ENCODE measurements at places on chromosomes 6 and 20.

DNA sequence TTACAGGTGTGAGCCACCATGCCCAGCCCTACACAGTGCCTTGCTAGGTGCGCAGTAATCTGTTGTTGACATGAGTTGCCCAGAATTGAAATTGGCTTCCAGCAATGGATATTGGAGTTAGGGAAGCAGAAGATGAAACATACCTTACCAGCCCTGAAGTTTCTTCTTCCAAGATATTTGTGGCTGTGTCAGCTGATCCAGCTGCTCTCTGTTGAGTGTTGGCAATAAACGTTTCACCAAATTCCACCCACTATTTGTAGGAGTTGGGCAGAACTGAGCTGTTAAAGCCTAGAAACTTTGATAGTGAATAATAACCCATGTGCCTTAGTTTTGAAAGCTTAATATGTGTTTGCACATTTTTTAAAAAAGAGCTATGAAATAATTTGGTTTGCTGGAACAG, 218.2 kb upstream of the SNX9 start:
- DNase-seq, result no peak

- no peak for DNase-seq
Measured at GRCh38 chr6:133314947-133315346, 73.8 kb downstream of the EYA4 start.

DNA sequence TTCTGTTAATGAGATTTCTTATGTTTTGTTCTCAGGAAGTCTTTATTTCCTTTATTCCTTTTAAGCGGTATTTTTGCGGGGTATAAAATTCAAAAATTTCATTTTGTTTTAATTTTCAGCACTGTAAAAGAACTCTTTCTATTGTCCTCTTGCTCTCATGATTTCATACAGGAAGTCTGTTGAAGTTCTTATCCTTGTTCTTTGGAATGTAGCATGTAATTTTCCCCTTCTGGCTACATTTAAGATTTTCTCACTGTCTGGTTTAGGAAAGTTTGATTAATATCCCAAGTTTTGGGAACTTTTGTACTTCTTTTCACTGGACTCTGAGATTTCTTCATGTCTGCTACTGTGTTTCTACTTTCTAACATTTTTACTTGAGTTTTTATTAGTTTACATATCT, 581.4 kb upstream of the GJE1 start:
- no peak for DNase-seq

- no peak for DNase-seq
Measured at GRCh38 chr6:16228709-16229665, 9.4 kb upstream of the GMPR start.

DNA sequence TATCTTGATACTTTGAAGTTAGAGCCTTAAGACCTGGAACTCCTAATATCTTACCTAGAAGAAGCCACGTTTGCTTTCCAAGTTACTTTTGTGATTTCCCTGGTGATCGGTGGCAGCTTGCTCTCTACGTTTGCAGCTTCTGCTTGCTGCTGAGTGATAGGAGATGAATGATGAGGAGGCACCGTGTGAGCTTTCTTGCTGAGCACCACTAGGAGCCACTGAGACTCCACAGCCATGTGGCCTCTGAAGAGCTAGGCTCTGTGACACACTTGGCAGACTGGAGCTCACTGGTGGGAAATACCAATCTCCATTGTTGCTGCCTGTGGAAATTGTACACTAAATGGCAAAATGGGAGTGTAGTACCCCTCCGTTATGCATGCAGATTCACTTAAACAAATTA, 161.8 kb downstream of the IBTK start:
- DNase-seq, result no peak

GRCh38 chr6:75183099-75183541, 22.7 kb downstream of the COL12A1 start:
- no peak for DNase-seq

DNA sequence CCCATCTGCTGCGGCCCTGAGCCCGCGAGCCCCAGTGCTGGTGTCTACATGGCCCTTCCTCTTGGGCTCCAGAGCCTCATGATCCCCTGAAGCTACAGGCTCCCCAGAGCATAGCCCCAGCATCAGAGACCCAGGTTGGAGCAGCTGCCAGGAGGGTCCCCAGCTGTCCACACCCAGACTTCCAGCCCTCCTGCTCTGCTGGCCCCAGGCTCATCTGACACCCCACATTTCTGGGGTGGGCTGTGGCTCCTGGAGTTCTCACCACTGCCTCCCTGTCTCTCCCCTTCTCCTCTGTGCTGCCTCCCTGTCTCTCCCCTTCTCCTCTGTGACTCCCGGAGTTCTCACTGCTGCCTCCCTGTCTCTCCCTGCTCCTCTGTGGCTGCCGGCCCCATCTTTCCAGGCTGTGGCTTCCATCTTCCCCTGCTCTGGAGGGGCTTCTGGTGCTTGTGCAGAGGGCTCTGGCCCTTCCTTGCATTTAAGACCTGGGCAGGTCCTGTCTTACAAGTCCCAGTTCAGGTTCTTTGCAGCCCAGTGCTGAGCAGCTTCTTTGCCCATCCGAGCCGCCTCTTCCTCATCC, 108.1 kb downstream of the ERMARD start:
- no peak for DNase-seq

DNA sequence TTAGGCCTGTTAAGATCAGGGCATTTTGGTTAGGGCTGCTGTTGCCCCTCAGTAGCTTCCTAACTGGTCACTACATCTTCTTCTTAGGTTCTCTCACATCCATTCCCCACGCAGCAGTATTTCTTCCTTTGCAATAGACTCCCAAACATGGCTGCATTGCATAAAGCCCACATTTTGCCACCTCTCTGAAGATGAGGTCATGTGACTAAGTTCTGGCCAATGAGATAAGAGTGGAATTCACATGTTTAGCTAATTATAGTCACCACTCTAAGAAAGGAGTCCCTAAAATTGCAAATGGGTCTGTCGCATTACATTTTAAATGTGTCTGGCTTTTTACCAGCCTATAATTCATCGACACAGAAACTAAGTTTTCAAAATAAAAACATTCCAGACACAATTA, 9.3 kb upstream of the DOK5 start:
- no peak for DNase-seq

DNA sequence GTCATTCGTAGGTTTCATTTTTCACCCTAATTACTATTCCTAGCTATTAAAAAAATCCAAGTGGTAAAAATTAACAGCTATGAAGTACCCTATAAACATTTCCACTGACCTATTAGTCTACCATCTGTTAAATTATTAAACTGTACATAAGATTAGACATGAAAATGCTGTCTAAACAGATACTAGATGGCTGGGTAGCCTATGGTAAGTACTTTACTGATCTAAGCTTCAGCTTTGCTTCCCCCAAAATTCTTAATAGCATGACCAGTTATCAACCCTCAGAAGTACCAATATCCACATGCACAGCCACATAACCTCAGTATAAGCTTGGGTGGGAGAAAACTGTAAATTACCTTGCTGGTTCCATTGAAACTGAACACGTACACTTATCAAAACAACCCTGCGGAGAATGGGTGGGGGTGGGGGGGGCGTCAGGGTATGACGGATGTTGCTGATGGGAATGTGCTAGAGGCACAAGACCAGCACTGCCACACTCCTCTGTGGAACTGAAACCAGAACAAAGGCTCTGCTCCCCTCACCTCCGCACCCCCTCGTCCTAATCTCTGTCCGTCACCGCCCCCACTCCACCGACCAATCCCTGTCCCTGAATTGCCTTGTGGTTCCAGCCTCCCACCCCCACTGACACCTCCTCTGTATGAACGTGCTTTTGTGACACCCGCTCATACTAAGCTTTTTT, 45.3 kb downstream of the B4GALT5 start:
- no peak for DNase-seq

GRCh38 chr6:118387921-118388701, 160.0 kb upstream of the PLN start:
- DNase-seq, result no peak

DNA sequence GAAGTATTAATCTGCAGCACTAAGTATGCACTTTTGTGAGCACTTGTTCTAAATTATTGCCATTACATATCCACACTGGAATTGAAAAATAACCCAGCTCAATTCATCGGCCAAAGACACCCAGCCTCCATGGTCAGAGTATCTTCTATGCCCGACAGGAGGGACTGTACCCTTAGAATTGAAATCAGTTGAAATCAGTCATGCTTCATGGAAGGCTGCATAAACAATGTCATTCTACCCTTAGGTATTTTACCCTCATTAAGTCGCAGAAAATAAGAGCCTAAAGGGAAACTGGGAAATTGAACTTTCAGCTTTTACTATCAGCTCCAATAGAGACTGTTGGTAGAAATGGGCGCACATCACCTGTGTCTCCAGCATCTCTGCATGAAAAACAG, 2.9 kb upstream of the RAMACL start:
- no peak for DNase-seq

- no peak for DNase-seq
Measured at GRCh38 chr6:113065611-113066010, 718.5 kb downstream of the RFPL4B start.

DNA sequence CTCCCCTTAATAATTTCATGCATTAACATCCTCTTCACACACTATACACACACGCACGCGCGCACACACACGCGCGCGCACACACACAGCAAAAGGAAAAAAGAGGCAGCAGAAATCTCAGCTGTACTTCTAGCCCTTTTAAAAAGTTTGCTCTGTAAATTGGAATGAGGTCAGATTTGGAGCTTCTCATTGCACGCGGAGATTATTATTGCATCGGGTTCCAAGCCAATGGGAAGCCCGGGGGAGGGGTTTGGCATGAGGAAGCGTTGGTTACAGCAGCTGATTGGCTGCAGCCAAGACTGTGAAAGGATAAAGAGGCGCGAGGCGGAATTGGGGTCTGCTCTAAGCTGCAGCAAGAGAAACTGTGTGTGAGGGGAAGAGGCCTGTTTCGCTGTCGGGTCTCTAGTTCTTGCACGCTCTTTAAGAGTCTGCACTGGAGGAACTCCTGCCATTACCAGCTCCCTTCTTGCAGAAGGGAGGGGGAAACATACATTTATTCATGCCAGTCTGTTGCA, at the start of gene SOX4:
SOX4 (plus strand) TSS at position 340 of the 515 bp plus-strand sequence. CDS start 784 bp downstream, outside the sequence.
- DNase-seq, result peak; percentile 98

DNA sequence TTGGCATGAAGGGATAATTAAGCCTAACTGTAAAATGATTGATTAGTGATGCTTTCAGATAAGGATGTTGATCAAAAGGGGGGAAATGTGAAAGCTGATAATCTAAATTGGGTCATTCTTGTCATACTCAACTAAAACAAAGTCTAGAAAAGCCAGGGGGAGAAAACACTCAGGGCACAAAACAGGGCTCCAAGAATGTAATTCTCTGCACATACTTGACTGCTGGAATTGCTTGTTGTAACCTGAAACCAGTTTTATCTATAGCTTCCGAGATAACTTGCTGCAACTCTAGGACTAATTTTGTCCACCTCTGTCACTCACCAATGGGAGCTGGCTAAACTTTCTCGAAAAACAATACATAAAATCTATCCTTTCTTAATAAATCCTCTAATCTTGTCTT, 310.3 kb downstream of the CLVS2 start:
- DNase-seq, result no peak

DNA sequence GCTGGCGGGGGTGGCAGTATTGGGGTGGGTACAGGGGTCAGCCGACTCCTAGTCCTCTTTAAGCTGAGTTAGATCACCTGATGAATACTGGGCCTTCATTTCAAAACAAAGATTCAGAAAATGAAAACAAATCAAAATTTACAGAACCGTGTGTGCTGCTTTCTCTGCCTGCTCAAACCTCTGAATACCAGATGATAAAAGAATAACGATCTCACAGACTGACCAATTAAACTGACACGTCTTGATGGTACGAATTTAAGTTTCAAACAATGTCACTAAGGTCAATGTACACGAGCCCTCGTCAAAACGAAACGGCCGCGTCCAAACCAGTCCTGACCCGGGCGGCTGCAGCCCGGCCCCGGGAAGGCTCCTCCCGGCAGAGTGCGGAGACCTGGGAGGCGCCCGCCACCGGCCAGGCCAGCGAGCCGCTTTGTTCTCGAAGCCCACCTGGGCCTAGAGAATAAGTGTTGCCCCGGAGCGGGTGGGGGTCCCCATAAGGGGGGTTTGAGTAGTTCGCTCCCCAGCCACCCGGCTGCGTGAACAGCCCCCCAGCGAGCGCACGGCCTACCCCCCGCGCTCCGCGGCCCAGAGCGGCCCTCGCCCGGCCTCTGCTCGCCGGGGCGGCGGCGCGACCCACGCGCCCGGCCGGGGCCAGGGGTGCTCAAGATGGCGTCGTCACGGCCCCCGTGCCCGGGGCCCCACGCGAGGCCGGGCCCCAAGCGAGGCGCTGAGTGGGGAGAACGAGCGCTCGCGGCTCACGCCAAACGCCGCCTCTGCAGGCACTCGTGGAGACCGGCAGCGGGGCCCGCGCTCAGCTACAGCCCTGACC, 728 bp downstream of the PSMA7 start:
- no peak for DNase-seq

GRCh38 chr6:101178748-101179147, 214.8 kb upstream of the GRIK2 start:
- DNase-seq, result no peak

GRCh38 chr20:13288357-13288756, 67.3 kb downstream of the ISM1 start:
- DNase-seq, result no peak

DNA sequence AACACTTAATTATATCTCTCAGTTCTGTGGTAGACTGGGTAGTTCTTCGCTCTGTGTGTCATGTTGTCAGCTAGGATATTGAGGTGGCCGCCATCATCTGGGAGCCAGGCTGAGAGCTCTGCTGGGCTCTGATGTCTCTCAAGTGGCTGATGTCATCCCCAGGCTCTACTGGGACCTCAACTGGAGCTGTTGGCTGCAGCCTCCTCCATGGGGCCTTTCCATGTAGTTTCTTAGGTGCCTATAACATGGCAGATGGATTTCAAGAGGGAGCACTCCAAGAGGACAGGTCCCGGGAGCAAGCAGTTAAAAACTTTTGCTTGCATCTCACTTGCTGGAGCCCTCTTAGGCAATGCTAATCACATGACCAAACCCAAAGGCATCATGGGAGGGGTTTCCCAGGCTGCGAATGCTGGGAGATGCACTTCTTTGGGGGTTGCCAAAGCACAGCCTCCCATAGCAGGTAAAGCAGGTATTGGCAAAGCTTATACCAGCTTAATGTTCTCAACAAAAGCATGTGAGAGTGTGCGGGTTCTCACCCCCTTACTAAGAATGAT, 129.8 kb downstream of the TMEM242 start:
- no peak for DNase-seq

DNA sequence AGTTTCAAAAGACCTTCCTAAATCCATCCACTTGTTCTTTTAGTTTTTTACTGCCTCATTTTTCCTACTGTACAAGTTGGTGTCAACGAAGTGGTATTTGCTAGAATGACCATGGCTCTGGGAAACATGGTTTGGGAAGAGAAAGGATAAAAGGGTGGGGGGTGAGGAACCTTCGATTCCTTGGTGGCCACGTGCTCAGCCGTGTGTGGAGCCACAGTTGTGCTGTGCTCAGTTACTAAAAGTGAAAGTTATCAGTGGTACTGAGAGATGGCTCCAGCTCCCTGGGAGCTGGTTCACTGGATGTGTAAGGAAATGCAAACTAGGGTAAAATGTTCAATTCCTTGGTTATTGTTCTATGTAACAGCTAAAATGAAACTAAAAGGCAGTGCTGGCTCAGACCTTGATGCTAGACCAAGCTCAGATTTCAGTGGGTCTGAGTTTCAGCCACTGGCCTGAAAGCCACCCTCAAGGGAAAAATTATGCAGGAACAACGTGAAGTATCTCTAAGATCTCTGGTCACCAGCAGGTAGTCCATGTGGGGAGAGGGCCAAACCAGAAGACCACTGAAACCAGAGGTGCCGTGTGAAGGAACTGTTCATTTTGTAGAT, 7.4 kb upstream of the SLC22A2 start:
- no peak for DNase-seq

All from NCI-H2081 (cell line).